ENCODE measurements at places on chromosomes 6 and 20.

- DNase-seq: no peak
These were observed 61.7 kb upstream of the MPC1 start for GRCh38 chr6:166444446-166444845.

GRCh38 chr20:3797592-3798372 is 1.7 kb downstream of the CDC25B start:
- DNase-seq: no peak

GRCh38 chr20:8662433-8662954 is 406.4 kb upstream of the PLCB4 start:
- DNase-seq: no peak

DNA sequence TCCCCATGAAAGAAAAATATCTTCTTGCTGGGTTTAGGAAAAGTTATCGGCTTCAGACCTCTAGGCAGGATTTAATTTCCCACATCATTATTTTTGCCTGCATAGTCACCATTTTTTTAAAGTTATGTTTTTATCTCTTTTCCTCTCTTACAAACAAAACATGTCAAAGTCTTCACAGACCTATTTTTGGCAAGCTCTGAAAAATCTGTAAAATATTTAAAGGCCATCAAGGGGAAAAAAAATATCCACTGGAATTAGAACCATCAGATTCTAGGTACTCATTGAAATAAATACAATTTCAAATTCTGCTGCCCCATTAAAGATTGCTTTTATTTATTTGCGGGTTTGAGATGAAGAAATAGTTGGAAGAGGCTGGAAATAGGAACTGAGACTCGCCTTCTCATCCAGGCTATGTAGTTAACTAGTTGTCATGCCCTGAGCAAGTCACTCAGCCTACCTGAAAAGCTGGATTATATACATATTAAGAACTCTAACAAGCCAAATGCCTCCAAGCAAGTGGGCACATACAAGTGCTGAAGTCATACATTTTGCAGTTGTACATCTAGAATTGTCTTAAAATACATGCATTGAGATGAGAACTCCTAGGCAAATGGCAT is 101.7 kb upstream of the SASH1 start:
- no peak for DNase-seq

GRCh38 chr20:48282591-48283228 is 497.4 kb upstream of the SULF2 start:
- no peak for DNase-seq

GRCh38 chr20:34916774-34917354 is 38.7 kb downstream of the GSS start:
- no peak for DNase-seq

- DNase-seq: no peak
These were observed 1.1 kb upstream of the CD109 start for GRCh38 chr6:73694711-73695411.

DNA sequence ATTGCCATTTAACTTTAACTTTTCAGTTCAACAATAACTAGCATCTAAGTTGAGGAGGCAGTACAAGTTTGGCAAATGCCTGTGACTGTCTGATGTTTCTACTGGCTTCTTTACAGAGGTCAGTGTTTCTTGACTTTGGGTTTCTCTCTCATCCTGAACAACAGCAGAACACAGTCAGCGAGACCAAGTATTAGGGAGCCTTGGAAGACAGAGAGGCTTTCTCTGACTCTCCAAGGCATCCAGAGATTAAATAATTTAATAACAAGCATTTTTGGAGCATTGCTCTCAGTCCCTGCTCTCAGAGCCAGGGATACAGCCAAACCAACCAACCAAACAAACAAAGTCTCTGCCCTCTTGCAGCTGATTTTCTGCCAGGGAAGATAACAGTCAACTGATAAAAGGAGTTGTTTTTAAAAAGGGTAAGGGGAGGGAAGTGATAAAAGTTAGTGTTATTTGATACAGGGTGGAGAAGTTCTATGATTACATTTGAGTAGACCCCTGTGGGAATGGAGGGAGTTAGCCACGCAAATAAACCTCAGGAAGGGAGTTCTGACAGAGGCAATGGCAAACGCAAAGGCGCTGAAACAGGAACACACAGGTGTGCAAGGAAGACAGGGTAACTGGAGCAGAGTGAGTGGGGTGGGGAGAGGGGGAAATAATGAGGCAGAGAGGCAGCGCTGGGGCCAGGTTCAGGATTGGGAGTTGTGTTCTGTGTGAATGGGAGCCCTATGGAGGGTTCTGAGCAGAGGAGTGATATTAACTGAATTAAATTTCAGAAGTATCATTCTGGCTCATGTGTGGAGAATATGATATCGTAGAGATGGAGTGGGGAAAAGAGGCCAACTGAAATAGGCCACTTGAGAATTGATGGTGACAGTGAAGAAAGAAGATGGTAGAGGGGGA is 55.2 kb downstream of the SEL1L2 start:
- DNase-seq: no peak

GRCh38 chr6:139979021-139979725 is 604.7 kb upstream of the CITED2 start:
- DNase-seq: no peak

DNA sequence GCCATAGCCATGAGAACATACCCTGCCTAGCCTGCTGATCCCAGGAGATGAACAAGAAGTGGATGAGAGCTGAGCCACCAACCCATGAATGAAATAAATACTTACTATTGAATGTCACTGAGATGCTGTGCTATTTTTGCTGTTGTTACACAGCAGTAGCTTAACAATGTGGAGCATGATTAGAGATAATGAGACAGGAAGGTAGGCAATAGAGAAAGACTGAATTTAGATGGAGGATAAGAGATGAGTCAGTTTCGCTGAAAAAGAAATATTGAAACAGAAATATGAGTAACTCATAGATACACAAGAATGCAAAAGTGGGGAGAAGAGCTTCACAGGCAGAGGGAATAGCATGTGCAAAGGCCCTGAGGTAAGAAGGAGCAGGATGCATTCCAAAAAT is 94.9 kb upstream of the TOP1 start:
- no peak for DNase-seq

GRCh38 chr6:144219056-144219685 is 66.0 kb upstream of the UTRN start:
- DNase-seq: no peak

DNA sequence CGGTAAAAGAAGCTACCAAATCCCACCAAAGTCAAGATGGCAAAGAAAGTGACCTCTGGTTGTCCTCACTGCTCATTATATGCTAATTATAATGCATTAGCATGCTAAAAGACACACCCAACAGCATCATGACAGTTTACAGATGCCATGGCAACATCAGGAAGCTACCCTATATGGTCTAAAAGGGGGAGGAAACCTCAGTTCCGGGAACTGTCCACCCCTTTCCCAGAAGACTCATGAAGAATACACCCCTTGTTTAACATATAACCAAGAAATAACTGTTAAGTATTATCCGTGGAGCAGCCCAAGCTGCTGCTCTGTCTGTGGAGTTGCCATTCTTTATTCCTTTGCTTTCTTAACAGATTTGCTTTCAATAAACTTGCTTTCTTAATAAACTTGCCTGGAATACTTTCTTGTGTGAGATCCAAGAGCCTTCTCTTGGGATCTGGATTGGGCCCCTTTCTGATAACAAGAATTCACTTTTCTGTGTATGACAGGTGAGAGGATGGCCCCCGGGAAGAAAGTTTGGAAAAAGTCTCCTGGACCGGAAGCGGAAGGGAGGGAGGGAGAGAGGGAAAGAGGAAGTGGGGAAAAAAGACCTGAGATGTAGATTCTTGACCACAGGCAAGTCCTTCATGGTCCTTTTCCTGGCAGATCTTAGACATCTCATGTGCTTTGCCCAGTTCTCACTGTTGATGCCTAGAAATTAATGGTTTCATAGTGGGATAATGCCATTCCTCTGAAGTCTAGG is 146.7 kb upstream of the ID4 start:
- no peak for DNase-seq

GRCh38 chr6:113306552-113307145 is 550.5 kb upstream of the MARCKS start:
- no peak for DNase-seq

DNA sequence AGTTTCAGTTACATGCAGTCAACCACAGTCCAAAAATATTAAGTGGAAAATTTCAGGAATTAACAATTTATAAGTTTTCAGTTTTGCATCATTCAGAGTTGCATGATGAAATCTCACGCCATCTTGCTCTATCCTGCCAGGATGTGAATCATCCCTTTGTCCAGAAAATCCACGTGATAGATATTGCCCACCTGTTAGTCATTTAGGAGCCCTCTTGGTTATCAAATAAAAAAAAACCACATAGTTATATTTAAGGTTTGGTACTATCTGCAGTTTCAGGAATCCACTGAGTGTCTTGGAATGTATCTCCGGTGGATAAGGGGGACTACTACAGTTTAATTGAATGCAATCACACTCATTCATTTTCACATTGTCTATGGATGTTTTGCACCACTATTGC is 1249.0 kb upstream of the CITED2 start:
- DNase-seq: no peak

- DNase-seq: no peak
These were observed 9.4 kb downstream of the RAB5IF start for GRCh38 chr20:36614781-36615557.

GRCh38 chr6:56938649-56939191 is 16.2 kb upstream of the BEND6 start:
- no peak for DNase-seq

DNA sequence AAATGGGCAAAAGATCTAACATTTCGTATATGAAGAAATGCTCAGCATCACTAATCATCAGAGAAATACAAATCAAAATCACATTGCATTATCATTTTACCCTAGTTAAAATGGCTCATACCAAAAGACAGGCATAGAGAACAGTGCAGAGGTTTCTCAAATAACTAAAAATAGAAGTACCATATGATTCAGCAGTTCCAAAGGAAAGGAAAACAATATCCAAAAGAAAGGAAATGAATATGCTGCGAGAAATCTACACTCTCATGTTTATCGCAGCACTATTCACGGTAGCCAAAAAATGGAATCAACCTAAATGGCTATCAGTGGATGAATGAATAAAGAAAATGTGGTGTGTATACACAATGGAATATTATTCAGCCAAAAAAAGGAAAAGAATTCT is 63.5 kb downstream of the VTA1 start:
- DNase-seq: no peak

DNA sequence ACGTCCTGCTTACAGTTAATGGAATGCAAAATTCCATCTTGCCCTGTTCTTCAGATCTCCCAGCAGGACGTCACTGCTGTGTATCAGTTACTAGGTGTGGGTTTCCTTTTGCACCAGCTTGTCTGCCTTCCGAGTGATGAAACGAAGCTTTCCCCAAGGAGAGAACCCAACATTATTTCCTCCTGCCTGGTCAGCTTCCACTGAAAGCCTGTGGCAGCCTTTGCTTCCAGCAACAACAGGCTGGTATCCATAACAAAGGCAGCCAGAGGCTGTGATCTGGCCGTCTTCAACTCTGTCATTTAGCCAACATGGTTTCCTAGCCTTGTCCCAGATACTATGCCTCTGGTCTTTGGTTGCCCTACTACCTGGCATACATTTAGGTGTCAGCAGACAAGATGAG is 78.9 kb upstream of the HEY2 start:
- no peak for DNase-seq

DNA sequence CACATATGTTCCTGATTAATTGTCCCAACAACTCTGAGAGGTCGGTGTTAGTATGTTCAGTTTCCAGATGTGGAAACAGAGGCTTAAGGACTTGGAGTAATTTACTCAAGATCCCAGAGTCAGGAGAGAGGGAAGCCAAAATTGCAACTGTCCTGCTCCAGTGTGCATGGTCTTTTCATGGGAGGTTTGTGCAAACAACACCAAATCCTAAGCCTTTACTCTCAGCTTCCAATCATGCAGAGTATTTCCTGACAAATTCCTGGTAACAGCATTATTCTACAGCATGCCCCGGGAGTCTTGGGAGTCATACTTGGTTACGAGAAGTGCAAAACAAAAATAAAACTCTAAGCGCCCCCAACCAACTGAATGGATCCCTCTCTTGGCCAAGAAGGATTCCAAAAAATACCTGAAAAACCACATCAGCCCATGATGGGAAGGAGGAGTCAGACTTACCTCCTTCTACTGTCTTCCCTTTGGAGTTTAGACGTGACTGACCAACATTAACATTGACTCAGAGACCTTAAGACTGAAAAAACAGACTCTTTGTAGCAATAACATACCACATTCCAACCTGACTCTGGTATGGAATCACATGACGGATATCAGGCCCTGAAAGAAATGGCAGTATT is 30.8 kb upstream of the PPP1R3G start:
- DNase-seq: no peak

DNA sequence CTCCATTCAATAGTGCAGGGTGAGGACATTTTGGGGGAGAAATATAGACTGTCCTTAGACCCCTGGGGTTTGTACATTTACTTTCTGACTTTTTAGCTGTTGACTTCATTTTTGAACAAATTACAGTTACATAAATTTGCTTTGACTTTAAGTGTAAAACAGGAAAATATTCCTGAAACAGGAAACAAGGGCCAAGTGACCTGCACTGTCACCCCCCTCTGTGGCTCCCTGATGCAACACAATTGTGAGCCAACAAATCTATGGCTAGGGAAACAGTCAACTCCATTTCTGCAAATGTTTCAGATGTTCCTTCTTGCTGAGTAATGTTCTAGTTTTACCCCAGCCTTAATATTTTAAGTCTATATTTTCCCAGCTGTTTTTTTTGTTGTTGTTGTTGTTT is 39.8 kb downstream of the HLA-A start:
- no peak for DNase-seq

DNA sequence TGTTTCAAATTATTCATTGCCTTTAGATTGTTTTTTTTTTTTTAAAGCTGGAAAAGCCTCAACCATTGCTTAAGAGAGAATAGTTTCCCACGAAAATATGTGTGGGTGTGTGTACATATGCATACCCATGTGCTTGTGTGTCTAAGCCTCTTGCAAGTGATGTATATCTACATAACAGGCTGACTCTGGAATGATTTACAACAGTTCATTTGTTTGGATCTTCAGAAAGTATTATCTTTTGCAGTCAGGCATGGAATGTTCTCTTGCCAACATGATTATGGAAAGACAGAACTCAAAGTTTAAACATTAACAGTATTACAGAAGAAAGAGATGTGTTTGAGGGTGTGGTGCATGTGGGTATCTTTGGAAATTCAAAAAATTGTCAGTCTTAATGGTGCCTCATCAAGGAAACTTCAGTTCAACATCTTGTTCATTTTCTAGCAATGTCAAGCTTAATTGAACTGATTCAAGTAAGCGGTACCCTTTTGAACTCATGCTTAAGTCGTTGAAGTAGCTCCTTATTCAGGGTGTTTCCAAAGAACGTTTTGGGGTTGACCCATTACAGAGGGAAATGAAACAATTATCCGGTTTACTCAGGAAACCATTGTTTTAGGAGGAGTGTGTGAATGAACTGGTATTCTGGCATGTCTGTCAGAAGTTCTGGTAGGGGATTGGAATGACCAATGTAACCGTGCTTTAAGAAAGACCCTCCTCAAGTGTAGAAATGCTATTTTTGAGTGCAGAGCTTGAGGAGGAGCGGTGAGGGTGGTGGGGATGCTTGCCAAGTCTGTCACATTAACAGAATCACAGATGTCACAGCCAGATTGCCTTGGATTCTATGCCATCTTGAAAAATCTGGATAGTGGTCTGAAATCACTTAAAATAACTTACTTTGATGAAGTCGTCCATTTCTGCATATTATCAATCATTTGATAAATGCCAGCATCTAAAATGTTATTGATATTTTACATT is 60.3 kb downstream of the ADGRG6 start:
- DNase-seq: no peak
